Hepatic stellate cell (primary cell): ENCODE measurements at places on chromosomes 5 and 9.

GRCh38 chr9:129840034-129840433 lies 4.8 kb downstream of the USP20 start:
- DNase-seq = no peak

GRCh38 chr5:78631931-78632330 lies 16.6 kb downstream of the LHFPL2 start:
- DNase-seq = no peak

GRCh38 chr5:59769832-59770231 lies 123.7 kb downstream of the PDE4D start:
- DNase-seq = no peak

DNA sequence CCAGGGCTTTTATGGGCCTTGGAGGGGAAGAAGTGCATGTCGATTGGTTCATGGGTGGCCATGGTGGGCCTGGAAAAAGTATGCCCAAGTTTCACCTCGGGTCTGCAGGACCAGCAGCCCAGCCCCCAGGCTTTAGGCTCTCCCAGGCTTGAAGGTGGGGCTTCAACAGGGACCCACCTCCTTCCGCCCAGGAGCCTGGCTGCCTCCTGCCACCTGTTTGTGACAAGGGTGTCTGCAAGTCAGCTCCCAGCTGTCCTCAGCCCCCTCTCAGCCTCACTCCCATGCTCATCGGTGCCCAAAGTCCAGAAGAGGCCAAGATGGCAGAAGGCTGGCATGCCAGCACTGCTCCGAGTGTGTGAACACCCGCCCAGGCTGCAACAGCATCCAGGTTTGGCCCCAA lies 1063.2 kb upstream of the ACO1 start:
- no peak for DNase-seq

- DNase-seq = no peak
These were observed 343.1 kb downstream of the BRINP1 start for GRCh38 chr9:119026120-119026519.
